Choroid plexus epithelial cell (primary cell): ENCODE measurements at places on chromosomes 5 and 9.

GRCh38 chr5:129459777-129460671 is at the start of gene ADAMTS19:
Gene ADAMTS19, plus strand, starts transcription at chr5:129460298. Its CDS starts 94 bp downstream, at chr5:129460392.
- peak; percentile 52 for DNase-seq

GRCh38 chr5:173602423-173602822 is 14.0 kb downstream of the BOD1 start:
- DNase-seq, result peak; percentile 93

DNA sequence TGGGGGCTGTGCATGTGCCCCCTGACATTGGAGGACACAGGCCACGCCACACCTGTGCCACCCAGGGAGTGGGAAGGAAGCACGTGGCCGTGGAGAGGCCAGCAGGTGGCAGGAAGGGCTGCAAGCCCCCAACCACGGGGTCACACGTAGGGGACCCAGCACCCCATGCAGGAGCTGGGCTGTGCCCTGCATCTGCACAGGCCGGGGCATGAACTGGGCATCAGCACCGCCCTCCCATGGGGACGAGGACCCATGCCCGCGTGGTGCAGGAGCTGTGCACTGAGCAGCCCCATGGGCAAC is 13.8 kb upstream of the CLPTM1L start:
- DNase-seq, result no peak

- DNase-seq, result no peak
These were observed 260.2 kb upstream of the NR4A3 start for GRCh38 chr9:99561509-99561917.

- no peak for DNase-seq
These were observed 152.7 kb upstream of the POC5 start for GRCh38 chr5:75869891-75870290.
